ENCODE measurements at places on chromosomes 11 and 22.

DNA sequence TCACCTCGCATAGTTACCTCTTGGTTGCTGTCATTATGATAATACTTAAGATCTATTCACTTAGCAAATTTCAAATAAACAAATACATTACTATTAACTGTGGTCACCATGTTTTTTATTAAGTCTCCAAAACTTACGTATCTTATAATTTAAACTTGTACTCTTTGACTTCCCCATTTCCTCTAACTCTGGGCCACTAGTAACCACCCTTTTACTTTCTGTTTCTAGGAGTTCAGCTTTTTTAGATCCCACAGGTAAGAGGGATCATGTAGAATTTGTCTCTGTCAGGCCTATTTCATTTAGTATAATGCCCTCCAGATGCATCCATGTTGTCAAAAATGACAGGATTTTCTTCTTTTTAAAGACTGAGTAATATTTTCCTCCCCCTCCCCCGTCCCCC lies 212.4 kb upstream of the C11orf87 start:
- H3K36me3 ChIP-seq, result peaks cover 7% of the 10 kb centered on the region
- DNase-seq, result no peak
- peaks cover 9% of the 10 kb centered on the region for H3K27me3 ChIP-seq
- H3K4me1 ChIP-seq, result no peaks in the 10 kb centered on the region

GRCh38 chr11:34468209-34468841 lies 29.6 kb downstream of the CAT start:
- H3K4me1 ChIP-seq, result no peaks in the 10 kb centered on the region
- no peak for DNase-seq
- H3K27ac ChIP-seq, result no peak overlapping the region
- no peaks in the 10 kb centered on the region for H3K27me3 ChIP-seq
- H3K36me3 ChIP-seq, result peaks cover 55% of the 10 kb centered on the region

DNA sequence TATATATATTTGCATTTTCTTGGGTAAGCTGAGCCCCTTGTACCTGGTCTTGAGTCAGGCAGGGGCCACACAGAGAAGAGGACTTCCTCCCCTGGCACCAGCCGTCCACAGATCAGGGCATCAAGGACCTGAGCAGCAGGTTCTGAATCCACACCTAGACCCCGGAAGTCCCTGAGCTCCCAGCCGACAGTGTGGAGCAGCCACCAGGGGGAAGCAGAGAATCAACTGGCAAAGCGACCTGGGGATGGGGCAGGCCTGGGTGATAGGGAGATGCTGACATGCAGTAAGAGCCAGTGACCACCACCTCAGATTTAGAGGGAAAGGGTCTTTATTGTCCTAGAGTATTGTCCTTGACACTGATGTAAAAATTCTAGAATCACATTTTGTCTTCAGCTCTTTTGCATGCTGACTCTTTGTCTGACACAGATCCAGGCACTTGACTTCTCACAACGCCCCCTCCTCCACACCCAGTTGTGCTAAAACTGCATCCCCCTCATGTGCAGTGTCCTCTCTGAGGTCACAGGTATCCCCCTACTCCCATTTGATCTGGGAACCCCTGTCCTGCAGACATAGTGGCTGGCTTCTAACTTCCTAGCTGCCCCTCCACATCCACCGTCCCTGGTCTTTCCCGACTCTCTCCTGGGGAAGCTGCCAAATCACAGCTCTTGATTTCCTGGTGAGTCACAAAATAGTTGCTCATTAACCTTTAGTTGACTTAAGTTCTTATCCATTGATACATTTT lies 109.3 kb downstream of the GGTLC2 start:
- no peaks in the 10 kb centered on the region for H3K4me1 ChIP-seq
- H3K27me3 ChIP-seq, result peaks cover 70% of the 10 kb centered on the region
- DNase-seq, result peak; percentile 59
- no peaks in the 10 kb centered on the region for H3K36me3 ChIP-seq
- H3K4me3 ChIP-seq, result no peak overlapping the region

DNA sequence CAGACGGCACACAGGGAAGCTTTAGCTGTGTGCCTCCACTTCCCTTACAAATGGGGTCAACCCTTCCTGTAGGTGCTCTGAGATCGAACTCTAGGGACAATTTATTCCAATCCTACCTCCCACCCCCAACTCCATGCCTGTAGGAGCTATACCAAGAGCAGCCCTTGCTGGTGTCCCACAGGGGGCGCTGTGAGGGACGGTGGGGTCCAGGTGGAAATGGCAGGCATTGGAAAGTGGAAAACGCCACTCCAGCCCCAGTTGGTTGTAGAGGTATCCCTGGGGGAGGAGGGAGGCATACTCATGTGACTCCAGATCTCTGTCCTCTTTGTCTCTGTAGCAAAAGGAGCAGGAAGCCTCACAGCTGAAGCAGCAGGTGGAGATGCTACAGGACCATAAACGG lies 161.3 kb downstream of the MYO18B start:
- H3K27ac ChIP-seq, result no peak overlapping the region
- peak; percentile 15 for DNase-seq
- peaks cover 2% of the 10 kb centered on the region for H3K36me3 ChIP-seq
- no peaks in the 10 kb centered on the region for H3K4me1 ChIP-seq

DNA sequence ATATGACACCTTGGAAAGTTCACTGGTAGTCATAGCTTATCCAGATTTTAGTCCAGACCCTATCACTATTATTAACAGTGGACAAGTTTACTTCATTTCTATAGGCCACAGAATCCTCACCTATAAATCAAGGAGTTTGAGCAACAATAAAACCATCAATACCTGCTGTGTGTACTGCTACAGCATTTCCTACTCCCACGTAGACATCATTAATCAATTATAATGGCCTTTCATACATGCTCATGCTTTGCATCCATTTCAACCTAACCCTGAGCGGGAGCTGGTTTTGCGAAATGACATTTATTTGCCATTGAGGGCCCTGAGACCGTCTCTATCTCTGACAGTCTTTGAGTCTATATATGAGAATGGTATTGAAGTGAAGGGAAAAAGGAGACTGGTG lies 312.3 kb downstream of the FAT3 start:
- no peaks in the 10 kb centered on the region for H3K36me3 ChIP-seq
- no peak for DNase-seq
- H3K4me1 ChIP-seq, result peaks cover 18% of the 10 kb centered on the region
- H3K27me3 ChIP-seq, result no peaks in the 10 kb centered on the region
- no peak overlapping the region for H3K27ac ChIP-seq
- H3K4me3 ChIP-seq, result no peak overlapping the region

- H3K27ac ChIP-seq, result no peak overlapping the region
- peaks cover 10% of the 10 kb centered on the region for H3K36me3 ChIP-seq
- DNase-seq, result no peak
- peaks cover 5% of the 10 kb centered on the region for H3K27me3 ChIP-seq
- H3K4me3 ChIP-seq, result peak overlapping the region; percentile 100
- peaks cover 35% of the 10 kb centered on the region for H3K4me1 ChIP-seq
These were observed 3.3 kb downstream of the PCF11 start for GRCh38 chr11:83159902-83160865.

DNA sequence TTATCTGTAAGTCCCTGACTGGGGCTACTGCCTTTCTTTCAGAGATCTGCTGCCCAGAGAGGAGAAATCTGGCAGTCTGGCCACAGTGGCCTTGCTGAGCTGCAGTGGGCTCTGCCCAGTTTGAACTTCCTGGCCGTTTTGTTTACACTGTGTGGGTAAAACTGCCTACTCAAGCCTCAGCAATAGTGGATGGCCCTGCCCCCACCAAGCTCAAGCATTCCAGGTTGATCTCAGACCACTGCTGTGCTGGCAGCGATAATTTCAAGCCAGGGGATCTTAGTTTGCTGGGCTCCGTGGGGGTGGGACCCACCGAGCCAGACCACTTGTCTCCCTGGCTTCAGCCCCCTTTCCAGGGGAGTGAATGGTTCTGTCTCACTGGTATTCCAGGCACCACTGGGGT lies 117.5 kb downstream of the TRPC6 start:
- no peaks in the 10 kb centered on the region for H3K27me3 ChIP-seq
- no peaks in the 10 kb centered on the region for H3K36me3 ChIP-seq
- H3K27ac ChIP-seq, result no peak overlapping the region
- H3K4me3 ChIP-seq, result no peak overlapping the region
